ENCODE measurements at places on chromosomes 5 and 9.

DNA sequence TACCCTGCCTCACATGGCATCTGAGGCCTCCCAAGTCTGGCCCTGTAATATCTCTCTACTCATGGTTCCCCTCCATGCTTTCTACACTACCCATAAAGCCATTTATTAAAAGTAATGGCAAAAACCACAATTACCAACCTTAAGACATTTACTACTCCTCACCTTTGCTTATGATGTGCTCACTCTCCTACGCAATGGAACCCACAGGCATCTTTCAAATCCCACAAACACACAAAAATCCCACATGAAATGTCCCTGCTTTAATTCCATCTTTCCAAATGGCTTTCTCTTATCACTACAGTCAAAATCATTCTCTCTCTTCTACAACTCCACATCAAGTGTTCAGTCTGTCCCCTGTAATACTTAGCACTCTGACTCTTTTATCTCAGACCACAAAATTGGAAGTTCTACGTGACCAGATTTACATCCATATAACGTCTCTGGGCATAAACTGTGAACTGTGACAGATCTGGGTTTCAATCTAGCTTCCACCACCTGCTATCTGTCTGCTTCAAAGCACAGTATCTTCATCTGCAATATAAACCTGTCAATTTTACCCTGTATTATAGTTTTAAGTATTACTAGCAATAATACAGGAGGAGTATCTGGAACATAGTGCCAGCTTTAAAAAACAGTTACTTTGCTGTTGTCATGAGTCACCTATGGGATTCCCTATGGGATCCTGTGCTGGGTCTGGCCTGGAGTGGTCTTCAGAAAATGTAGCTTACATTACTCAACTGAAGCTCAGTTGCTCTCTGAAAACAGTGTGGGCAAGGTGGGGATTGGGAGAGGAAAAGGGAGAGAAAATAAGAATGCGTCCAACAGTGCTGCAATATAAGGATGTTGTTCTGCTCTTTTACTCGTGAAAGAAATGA, 137.1 kb upstream of the TRIM32 start:
- DNase-seq = no peak

DNA sequence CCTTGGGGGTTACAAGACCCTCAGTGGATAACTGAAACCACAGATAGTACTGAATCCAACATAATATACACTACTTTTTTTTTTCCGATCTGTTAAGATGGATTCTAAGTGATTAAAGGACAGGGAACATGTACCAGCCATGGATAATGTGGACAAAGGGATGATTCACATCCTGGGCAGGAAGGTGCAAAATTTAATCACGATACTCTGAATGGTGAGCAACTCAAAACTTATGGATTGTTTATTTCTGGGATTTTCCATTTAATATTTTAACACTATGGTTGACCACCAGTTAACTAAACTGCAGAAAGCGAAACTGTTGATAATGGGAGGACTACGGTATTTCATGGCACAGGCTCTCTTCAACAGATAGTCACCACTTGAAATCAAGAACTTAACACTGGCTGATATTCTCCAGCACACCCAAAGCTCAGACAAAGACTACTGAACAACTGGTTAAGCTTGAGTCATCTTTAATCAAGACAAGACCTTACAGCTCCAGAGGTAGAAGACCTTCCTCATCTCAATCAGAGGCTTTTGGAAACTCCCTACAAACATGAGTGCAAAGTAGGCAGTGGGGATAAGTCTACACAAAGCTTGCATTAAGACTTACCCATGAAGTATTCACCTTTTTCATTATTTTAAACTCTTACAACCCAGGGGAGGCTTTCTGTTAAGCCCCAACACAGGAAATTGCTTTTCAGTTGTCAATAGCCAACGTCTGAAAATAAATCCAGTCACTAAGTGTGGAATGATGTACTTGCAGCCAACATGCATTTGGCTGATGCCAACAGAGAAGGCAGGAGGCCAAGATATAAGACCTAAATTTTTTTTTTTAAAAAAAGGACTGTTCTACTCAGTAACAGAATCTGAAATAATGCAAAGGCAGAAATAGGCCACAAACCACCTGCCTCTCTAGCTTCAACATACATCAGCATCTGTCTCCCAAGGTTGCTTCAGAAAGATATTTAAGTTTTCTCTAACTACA, 78.7 kb downstream of the ELAVL2 start:
- DNase-seq = no peak

- DNase-seq = peak; percentile 76
Measured at GRCh38 chr9:99820685-99821395, 845 bp upstream of the NR4A3 start.

- DNase-seq = no peak
Measured at GRCh38 chr9:79257790-79258351, 313.9 kb upstream of the TLE4 start.
